ENCODE measurements at places on chromosomes 2 and 18. TPM values are rescaled to one million over a fixed set of nuclear protein-coding genes. Genes with fewer than 3 reads are reported as not detected.

Gene SANBR
- total RNA-seq, result 9.4 TPM

Gene EIF2AK3
- total RNA-seq, result 26.6 TPM

Gene CRYGC
- not detected for total RNA-seq

Gene MLPH
- total RNA-seq, result not detected

Gene TDRD15
- total RNA-seq, result 0.47 TPM

Gene GPR45
- not detected for total RNA-seq

Gene LYG1
- total RNA-seq, result not detected

Gene CYP1B1
- total RNA-seq, result 52.1 TPM

Gene SFTPB
- not detected for total RNA-seq

Gene SULT6B1
- total RNA-seq, result not detected

Gene NETO1
- 17.1 TPM for total RNA-seq

Gene CPS1
- total RNA-seq, result 4.1 TPM

Gene RTN4
- 187 TPM for total RNA-seq

Gene CXCR4
- total RNA-seq, result 227 TPM

Gene CCL20
- total RNA-seq, result not detected

Gene LIPG
- total RNA-seq, result not detected

Gene ATG16L1
- 45.8 TPM for total RNA-seq

Gene ANKRD36B
- total RNA-seq, result 47.1 TPM

Gene SPP2
- total RNA-seq, result not detected

Gene COX5B
- 167 TPM for total RNA-seq

Gene AGXT
- 4.3 TPM for total RNA-seq

Gene TCF23
- total RNA-seq, result 3.2 TPM

Gene UGT1A4
- total RNA-seq, result not detected

Gene LRRTM1
- total RNA-seq, result not detected

Gene KANSL3
- total RNA-seq, result 59.6 TPM

Gene LOXHD1
- 1.9 TPM for total RNA-seq

Gene INHBB
- total RNA-seq, result 0.29 TPM

Gene ATP6V1B1
- total RNA-seq, result not detected

Gene ERICH2
- not detected for total RNA-seq

Gene MYL12A
- 598 TPM for total RNA-seq

Gene POU3F3
- not detected for total RNA-seq

Gene IKZF2
- 14.3 TPM for total RNA-seq

Gene CD207
- total RNA-seq, result not detected

Data from spleen (tissue), 13 donors.